ENCODE measurements at places on chromosomes 7 and 10.

DNA sequence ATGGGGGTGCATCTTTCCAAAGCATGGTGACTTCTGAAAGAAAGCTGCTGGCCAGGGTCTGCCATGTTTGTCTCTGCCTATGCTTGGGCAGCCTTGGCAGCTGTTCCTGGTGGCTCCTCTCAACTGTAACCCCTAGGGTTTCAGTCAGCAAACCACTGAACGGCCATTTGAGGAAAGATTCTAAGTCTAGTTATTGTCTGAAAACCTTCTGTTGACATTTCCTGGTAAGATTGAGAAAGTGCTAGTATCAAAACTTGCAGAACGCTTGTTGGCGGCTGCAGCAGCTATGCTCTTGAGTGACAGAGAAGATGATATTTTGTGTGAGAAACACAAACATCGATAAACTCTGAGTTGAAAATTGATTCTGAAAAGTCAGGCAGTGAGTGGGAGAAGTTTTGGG is 523.1 kb downstream of the LRMDA start:
- no peak for DNase-seq

GRCh38 chr10:126350216-126350992 is 37.9 kb downstream of the ADAM12 start:
- no peak for DNase-seq

GRCh38 chr10:54666192-54666591 is 134.8 kb downstream of the PCDH15 start:
- DNase-seq: no peak

DNA sequence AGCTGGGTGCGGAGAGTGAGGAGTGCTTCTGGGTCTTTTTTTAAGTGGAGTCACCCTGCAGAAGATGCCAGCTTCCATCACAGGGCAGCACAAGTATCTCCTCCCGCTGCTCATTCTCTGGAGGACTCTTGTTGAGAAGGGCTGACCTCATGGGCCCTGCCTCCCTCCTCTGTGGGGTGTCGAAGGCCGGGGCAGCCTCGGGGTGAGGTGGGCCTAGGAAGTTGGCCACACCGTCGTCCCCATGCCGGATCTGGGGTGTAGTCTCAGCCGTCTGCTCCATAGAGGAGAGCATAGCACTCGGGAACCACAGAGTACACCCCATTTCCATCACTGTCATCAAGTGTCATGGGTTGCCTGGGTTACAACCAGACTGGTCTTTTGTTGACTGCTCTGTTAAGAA is 85.0 kb downstream of the TRRAP start:
- DNase-seq: no peak

DNA sequence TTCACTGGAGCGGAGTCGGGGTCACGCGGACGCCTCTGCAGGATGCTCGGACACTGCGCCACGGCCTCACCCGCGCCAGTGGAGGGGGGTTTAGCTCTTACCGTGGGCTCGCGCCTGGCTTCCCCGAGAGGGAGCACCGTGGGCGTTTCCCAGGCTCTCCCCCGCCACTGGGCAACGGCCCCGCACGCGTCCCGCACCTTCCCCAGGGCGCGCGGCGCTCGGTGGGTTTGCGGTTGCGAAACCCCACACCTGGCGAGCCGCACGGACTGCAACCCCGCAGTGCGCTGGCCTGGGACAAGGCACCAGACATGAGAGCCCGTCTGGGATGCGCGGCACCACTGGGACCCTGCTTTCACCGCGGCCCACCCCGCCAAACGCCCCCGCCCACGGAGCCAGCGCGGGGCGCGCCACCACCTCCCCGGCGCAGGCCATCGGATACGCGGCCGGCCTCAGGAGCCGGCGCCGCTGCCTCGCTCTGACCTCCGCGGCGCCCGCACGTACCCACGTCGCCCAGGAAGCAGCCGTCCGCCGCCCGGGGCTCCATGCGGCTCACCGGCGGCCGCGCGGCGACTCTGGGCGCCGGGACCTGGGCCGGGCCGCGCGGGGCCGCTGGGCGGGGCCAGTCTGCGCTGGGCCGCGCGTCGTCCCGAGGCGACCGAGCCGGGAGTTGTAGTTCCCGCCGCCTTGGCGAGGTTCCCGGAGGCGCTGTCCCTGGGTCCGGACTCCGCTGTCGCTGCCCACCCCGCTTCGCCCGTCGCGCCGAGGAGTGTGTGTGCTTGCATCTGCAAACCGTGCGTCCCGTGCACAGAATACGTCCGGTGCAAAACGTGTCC is at the start of gene ASB13:
TSS of gene ASB13 (minus strand) at position 588 of the 833 bp plus-strand sequence. CDS start at position 544, 44 bp downstream.
- peak; percentile 36 for DNase-seq

DNA sequence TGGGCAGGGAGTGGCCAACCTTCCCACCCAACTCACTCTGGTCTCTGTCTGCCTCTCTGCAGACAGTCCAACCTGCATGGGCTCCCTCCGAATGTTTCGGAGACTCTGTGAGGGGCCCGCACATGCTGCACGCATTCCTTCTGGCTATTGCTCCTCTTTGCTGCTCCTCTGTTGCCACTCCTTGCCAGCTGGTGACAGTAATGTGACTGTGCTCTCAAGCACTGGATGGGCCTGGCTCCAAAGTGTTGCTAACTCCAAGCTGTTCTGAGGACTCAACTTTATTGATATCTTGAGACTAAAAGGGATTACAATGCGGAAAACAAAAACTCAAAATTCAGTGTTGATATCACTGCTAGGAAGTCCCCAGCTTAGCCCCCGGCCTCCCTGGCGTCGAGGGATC is 105.4 kb upstream of the KIF5B start:
- no peak for DNase-seq

- no peak for DNase-seq
Measured at GRCh38 chr10:112763916-112764520, 186.0 kb upstream of the TCF7L2 start.

- DNase-seq: no peak
Measured at GRCh38 chr7:150329331-150330120, 6.2 kb upstream of the ACTR3C start.

DNA sequence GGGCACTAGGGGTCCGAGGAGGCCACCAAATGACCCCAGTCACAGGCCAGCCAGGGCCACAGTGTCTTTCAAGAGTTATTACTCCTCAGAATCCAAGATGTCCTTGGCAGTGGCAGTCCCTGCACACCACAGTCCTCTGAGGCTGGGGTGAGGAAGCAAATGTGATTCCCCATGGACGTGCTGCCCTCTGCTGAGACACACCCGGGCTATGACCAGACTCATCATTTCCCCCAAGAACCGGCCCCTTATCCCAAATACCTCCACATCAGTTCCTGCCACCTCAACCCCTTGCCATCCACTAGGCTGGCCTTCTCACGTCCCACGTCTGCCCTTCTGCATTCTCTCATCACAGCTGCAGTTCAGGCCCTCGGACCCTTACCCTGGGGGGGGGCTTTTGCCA is 5.0 kb downstream of the PRKAG2 start:
- no peak for DNase-seq

- DNase-seq: no peak
Measured at GRCh38 chr7:148299350-148300276, 291.0 kb upstream of the C7orf33 start.

DNA sequence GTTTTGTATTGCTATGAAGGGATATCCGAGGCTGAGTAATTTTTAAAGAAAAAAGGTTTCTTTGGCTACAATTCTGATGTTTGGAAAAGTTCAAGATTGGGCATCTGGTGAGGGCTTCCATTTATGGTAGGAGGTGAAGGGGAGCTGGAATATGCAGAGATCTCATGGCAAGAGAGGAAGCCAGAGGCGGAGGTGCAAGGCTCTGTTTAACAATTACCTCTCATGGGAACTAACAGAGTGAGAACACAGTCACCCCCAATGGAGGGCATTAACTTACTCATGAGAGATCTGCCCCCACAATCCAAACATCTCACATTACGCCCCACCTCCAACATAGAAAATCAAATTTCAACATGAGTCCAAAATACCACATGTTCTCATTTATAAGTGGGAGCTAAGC is 62.0 kb downstream of the AKR1D1 start:
- DNase-seq: no peak

DNA sequence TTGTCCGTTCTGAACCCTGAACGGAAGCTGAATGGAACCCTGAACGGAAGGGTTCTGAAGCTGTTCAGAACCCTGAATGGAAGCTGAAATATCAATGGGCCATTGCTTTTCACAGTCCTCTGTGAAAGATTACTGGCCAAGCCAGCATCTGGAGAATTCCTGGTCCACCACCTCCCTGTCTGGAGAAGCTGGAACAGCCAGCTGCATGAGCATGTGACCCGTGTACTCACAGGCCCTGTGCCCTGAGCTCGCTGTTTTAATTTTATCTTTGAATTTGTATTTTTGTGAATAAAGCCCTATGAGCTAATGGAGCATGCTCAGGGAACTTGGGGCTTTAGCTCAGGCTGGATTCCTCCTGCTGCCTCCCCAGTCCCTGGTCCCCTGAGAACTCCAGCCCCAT is 37.2 kb downstream of the HTRA1 start:
- DNase-seq: no peak

DNA sequence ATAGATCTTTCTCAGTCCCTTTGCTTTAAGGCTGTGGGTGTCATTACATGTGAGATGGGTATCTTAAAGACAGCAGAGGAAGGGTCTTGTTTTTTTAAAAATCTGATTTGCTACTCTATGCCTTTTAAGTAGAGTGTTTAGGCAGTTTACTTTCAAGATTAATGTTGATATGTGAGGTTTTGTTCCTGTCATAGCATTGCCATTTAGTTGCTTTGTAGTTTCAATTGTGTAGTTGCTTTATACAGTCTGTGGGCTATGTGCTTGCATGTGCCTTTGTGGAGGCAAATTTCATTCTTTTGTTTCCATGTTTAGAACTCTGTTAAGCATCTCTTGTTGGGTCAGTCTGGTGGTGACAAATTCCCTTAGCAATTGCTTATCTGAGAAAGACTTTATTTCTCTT is 54.6 kb downstream of the ZNF783 start:
- DNase-seq: no peak

GRCh38 chr10:45602082-45602730 is 70.4 kb downstream of the ZFAND4 start:
- DNase-seq: no peak

- DNase-seq: no peak
Measured at GRCh38 chr10:123331438-123331837, 177.2 kb downstream of the BUB3 start.

GRCh38 chr7:18157233-18157632 is 129.6 kb upstream of the PRPS1L1 start:
- no peak for DNase-seq

DNA sequence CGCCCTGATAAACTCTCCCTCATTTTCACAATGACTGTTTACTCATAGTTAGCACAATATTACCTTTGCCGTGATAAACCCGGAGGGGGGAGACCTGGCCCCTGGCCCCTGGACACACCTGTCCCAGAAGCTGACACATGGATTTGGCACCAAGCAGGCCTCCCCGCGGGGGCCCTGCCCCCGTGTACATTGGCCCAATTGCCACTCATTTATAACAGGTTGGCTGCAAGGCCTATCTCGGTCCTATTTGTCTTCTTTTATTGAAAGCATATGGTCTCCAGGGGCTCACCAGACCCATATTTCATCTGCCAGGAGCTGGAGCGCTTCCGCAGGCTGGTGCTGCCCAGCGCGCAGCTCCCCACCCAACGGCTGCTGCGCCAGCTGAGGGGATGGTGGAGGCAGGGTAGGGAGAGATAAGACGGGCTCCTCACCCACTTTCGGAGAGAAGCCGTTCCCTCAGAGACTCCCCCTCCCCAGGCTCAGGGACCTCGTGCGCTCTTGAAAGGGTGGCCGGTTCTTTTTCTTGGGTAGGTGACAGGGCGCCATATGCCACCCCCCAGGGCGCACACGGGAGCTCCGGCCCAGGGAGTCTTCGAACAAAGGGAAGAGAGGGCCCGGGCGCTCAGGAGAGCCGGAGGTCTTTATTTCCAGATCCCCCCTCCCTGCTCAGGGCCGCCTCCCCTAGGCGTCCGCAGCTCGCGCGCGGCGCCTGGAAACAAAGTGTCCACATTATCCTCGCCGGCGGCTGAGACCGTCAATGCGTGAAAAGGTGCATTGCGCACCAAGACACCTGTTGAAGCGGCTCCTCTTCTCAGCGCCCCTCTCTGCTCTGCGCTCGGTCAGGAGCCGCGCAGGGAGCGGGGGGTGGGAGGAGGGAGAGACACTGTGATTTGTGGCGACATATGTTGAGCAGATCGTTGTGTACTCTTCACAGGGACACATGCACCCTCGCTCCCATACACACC is 4.3 kb upstream of the NEUROG3 start:
- no peak for DNase-seq

DNA sequence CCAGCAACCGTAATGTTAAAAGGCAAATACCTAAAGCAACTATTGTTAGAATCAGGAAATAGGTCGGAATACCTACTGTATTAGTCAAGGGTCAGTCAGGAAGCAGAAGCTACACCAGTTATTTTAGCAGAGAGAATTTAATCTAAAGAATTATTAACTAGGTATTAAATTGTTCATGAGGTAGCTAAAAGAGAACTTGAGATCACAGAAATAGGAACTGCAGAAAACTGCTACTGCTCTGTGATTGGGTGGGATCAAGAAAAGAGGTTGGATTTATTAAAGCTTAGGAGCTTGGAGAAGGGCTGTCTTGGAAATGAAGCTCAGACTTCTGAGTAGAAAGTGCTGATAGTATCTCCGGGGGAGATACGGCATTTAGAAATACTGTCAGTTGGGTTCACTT is 20.0 kb upstream of the ZNF438 start:
- DNase-seq: no peak

GRCh38 chr10:122388287-122388997 is 13.9 kb downstream of the PLEKHA1 start:
- no peak for DNase-seq

DNA sequence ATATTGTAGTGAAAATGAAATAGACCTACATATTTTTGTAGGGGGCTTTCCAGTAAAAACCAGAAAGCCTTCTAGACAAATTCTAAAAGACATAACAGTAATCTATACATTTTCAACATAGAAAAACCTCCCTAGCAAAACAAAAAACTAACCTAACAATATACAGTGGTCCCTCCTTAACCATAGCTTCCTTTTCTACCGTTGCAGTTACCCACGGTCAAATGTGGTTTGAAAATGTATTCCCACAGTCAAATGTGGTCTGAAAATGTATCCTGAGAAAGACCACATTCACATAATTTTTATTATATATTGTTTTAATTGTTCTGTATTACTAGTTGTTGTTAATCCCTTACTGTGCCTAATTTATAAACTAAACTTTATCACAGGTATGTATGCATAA is 6.4 kb downstream of the PSAP start:
- no peak for DNase-seq

DNA sequence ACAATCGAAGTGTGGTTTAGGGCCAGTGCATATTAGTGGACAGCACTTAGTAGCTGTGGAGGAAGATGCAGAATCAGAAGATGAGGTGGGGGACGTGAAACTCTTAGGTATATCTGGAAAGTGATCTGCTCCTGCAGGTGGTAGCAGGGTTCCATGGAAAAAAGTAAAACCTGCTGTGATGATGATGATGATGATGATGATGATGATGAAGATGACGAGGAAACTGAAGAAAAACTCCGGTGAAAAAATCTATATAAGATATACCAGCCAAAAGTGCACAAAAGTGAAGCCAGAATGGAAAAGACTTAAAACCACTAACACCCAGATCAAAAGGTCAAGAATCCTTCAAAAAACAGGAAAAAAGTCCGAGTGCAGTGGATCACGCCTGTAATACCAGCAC is 40.0 kb downstream of the LSMEM1 start:
- DNase-seq: no peak

DNA sequence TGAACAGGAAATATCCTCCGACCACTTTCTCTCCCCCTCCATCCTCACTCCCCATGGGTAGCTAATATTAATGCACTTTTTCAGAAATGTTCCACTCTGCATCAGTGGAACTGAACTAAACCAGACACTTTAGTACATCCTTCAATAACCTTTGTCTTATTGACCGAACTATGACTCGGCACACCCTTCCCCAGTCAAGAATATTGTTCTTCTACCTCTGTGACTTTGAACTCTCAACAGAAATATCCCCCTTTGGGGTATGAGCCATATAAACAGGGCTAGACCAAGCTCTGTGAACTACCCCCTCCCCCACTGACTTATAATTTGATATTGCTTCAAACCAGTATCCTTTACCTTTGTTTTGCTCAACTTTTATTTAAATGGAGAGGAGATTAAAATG is 57.9 kb upstream of the CAPZA2 start:
- DNase-seq: no peak
